Activated CD4-positive, alpha-beta T cell treated with anti-CD3 and anti-CD28 coated beads, Interleukin-2, amount 10 ng/mL, durations not matched to agents 7 days and 5 days (primary cell): ENCODE measurements at places on chromosomes 12 and 14. TPM values are rescaled to one million over a fixed set of nuclear protein-coding genes. Genes with fewer than 3 reads are reported as not detected.

The RPS6KL1 gene
- total RNA-seq = 4.5 TPM

GRCh38 chr14:23951590-23952201 is 1.9 kb upstream of the DHRS4 start:
- H3K4me1 ChIP-seq = peaks cover 29% of the 10 kb centered on the region
- no peaks in the 10 kb centered on the region for H3K27me3 ChIP-seq
- H3K4me3 ChIP-seq = no peak overlapping the region
- no peak overlapping the region for H3K27ac ChIP-seq

The ZNF891 gene
- total RNA-seq = 3.1 TPM

The DAO gene
- total RNA-seq = not detected

The ZNF384 gene
- 95.4 TPM for total RNA-seq

The P3H3 gene
- not detected for total RNA-seq

The PTCSC3 gene
- not detected for total RNA-seq

The PTGDR gene
- 0.07 TPM for total RNA-seq

The LPAR5 gene
- 6.6 TPM for total RNA-seq

DNA sequence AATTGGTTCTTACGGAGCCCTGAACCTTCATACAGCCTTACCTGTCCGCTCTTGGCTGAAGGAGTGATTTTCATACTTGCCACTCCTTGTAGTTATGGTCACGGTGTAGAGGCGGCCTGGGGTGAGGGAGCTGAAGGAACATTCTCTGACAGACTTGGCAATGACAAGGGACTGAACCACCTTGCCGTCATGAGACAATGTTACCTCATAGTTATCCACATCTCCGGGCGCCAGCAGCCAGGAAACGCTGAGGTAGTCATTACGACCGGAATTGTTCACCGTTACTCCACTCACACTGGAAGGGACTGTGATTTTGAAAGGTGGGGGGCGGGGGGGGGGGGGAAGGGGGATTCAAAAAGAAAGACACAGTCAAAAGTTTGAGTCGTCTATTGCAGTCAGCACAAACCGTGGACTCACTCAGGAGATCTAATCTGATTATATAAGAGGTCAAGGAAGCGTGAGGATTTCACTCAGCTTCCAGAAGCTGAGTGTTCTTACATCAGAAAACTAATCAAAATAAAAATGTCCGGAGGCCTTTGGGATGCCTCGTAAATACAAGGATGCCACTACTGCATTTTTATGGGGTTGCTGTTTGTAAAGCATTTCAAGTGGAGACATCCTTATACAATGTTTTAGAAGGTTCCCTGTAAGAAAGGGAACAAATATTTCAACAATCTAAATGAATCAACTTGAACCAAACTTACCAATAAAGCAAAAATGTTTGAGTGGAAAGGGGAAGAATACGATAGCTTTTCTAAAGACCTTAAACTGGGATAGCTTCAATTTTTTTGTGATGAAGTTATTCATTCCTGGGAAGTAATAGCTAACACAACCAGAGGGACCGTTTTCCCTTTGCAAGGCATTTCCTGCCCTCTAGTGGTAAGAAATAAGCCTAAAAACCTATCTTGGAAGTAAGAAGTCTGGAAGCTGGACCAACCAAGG is 60.6 kb downstream of the PTPRB start:
- H3K27ac ChIP-seq = no peak overlapping the region
- peaks cover 2% of the 10 kb centered on the region for H3K27me3 ChIP-seq
- DNase-seq = peak; percentile 12
- H3K36me3 ChIP-seq = no peaks in the 10 kb centered on the region
- no peaks in the 10 kb centered on the region for H3K4me1 ChIP-seq
- H3K4me3 ChIP-seq = no peak overlapping the region

The FAM177A1 gene
- total RNA-seq = 37.1 TPM
